NCI-H1048 (cell line): ENCODE measurements at places on chromosomes 3 and 15.

DNA sequence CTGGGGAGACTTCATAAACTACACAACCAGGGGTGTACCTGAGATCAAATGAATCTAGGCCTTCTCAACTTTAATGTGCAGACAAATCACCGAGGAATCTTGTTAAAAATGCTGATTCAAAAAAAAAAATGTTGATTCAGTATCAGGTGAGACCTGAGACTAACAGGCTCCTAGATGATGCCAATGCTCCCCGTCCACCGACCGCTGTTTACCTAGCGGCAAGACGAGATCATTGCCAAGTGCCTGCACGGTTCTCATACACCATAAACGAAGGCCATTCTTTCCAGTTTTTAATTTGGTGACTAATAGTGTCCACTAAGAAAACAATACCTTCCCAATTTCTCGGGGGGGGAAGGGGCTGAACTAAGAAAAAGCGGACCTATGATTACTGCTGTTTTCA is 2.5 kb upstream of the FSIP1 start:
- no peak for DNase-seq

DNA sequence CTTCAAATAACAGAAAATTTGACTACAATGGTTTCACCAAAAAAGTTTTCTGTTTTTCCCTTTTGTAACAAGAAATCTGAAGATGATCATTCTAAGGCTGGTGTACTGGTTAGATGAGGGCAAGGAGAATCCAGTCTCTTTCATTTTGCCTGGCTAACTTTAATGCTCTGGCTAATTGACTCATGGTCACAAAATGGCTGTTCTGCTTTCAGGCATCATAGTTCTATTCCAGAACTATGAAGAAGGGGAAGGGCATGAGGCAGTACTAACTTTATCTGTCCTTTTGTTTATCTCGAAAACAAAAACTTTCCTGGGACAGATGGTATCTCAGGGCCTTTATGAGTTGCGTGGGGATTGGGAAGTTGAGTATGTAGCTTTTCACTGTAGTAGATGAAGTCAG is 50.4 kb downstream of the SLC25A26 start:
- no peak for DNase-seq

- DNase-seq: no peak
These were observed 52.8 kb downstream of the SEMA5B start for GRCh38 chr3:122974764-122975162.

DNA sequence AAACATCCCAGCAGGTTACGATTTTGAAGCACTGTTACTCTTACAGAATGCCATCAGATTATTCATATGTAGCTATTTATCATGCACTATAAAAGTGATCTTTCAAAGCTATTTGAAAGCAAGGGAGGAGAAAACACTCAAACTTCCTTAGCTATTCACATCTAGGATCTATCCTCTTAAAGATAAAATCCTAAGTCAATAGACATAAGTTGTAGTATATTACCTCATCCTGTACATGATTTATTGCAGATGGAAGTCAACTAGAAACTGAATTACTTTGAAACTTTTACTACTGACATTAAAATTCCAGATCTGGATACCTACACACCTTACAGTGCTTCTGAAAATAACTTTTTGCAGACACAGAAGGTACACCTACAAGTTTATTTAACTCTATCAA is 197.2 kb downstream of the MEIS2 start:
- DNase-seq: no peak

GRCh38 chr15:56468401-56468800 is 3.5 kb upstream of the MNS1 start:
- DNase-seq: no peak

GRCh38 chr3:149667576-149667975 is 9.8 kb upstream of the WWTR1 start:
- no peak for DNase-seq

GRCh38 chr3:99499235-99500158 is 138.9 kb upstream of the COL8A1 start:
- no peak for DNase-seq

DNA sequence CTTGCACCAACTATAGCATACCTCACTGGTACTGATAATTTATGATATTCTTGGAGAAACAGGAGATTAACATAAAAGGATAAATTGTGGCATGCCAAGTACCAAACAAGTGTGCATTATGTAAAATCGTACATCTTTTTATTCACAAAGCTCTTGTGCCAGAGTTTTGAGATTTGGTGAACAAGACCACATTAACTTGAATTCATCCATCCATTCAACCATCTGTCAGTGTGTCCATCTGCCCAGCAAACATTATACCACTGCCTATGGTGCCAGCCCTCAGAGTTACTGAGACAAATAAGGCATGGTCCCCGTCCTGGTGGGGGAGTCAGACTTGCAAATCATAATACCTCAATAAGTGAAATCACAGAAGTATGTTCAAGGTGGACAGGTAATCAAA is 17.0 kb upstream of the NEO1 start:
- DNase-seq: no peak

- no peak for DNase-seq
These were observed 66.8 kb downstream of the CPN2 start for GRCh38 chr3:194284351-194284750.

- no peak for DNase-seq
These were observed 600.9 kb downstream of the SI start for GRCh38 chr3:164477403-164477802.

- DNase-seq: no peak
These were observed 70.9 kb downstream of the GMPS start for GRCh38 chr3:155941354-155941753.

DNA sequence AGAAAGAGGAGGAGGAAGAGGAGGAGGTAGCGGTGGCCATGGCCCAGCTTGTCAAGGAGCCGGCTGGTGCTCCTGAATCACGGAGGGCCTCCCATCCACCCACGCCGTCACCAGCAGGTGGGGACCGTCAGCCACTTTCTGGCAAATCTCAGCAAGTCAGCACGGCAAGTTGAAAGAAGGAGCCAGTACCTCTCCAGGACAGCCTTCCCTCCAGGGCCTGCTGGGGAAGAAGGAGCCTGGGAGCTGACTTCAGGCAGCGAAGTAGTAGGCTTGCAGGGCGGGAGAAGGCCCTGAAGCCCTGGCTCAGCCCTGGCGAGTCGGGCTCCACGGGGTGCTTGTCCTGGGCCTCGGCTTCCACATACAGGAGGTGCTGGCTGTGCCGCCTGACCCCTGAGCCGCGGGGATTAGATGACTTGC is 99.2 kb upstream of the TRPM1 start:
- no peak for DNase-seq

DNA sequence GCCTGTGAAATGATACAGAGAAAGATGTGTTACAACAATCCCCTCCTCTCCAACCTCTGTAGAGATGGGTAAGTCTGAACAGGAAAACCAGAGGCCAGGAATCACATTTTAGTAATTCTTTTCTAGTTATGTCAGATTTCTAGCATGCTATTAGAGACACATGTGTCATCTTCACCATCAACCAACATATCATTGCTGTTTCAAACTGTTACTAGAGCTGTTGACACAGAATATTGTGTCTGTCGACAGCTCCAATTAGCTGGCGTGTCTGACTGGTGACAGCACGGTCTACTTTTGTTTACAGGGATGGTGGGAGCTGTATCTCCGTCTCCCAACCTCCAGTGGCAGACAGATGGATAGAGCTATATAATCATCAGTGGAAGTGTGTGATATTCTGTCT is 393.2 kb downstream of the SOX2 start:
- DNase-seq: no peak

- no peak for DNase-seq
These were observed 15.2 kb downstream of the PHLDB2 start for GRCh38 chr3:111874177-111874820.

GRCh38 chr3:77197408-77197807 is 157.5 kb downstream of the ROBO2 start:
- DNase-seq: no peak

GRCh38 chr3:98900265-98901118 is 1.0 kb downstream of the DCBLD2 start:
- no peak for DNase-seq

- DNase-seq: no peak
These were observed 11.2 kb downstream of the ALDH1A3 start for GRCh38 chr15:100890850-100891249.

GRCh38 chr15:50767332-50767861 is 1.9 kb upstream of the SPPL2A start:
- no peak for DNase-seq

- DNase-seq: no peak
These were observed 104.4 kb downstream of the THSD4 start for GRCh38 chr15:71219645-71220044.

- no peak for DNase-seq
These were observed 10.4 kb upstream of the SEC13 start for GRCh38 chr3:10331320-10331719.

GRCh38 chr3:125379483-125379882 is 4.4 kb upstream of the ZNF148 start:
- no peak for DNase-seq

DNA sequence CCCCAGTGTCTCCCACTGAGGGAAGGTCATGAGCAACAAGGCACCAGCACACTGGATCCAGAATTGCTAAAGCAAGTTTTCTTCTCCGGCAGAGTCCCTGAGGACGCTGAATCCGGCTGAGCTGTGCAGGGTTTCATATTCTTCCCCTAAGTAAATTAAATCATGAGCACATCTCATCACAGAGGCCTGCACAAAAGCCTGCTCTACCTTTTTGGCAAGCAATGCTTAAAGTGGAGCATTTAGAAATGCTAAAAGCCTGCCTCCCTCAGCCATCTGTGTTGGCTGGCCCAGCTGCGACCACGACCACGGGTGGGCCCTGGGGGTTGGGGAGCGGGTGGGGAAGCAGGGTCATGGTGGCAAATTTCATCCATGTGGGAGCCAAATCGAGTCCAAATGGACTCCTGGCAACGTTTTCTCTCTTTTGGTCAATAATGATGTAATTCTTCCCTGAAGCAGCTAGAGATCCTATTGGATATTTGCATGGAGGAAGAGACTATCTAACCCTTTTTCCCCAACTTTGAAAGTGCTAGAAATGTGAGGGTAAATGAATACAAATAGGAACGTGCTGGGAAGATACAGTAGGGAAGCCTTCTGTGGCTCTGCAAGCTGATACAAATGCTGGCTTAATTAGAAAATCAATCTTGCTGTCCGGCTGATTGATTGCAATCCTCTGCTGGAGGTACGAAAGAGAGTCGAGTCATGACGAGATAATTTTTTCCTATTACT is 532.8 kb upstream of the TBL1XR1 start:
- DNase-seq: no peak

DNA sequence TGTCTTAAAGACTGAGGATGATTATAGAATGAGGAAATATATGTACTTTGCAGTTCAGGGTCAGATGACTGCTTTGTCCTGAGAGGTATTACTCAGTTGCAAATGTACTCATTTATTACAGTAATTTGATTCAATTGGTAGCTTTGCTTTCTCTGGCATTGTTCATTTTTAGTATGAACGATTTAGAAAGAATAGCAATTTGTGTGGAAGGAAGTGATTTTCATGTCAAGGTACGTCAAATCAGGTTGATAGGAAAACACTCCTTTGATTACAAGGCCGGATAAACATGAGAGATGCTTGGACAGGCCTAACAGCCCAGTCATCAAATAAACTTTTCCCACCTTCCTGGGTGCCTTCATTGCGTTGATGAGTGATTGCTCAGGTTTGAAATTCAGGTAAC is 53.8 kb downstream of the UNC13C start:
- DNase-seq: no peak

GRCh38 chr3:194777729-194778128 is 92.0 kb downstream of the FAM43A start:
- no peak for DNase-seq

GRCh38 chr3:164094546-164094945 is 983.8 kb downstream of the SI start:
- DNase-seq: no peak

DNA sequence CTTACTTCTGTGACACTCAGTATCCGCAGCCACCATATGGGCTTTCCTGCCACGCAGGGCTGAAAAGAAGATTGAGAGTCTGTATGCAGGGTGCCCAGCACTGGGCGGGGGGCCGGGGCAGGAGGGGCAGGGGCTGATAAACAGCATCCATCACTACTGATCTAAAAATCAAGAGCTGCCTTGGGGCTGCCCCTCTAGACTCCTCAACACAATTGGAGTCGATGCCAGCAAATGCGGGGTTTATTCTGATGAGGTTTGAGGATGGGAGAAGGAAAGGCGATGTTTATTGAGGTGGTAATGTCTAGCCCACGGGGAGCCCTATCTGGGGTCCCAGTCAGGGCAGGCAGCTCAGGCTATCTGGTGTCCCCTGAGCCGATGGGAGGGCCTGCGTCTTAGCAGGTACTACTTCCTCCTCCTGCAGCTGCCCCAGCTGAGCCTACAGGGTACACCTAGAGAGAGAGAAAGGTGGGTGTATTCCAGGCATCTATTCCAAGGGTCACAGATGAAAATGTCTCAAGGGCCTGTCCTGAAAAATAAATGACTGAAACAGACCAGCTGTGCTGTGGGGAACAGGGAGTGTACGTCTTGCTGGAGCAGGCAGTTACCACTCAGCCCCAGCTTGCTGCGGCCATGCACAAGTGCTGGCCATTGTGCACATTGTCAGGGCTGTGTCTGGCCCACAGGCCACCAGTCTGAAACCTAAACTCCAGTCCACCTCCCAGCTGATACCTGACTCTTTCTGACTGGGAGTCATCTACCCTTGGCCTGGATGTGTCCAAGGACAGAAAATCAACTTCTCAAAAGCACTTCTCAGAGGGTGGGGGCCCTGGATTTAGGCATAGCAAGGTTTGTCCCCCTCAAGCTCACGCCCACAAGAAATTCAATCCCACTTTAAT is 19.5 kb downstream of the ISG20 start:
- DNase-seq: no peak

GRCh38 chr3:188439080-188439479 is 285.1 kb downstream of the LPP start:
- DNase-seq: no peak

- DNase-seq: peak; percentile 7
These were observed 309.6 kb downstream of the TUSC7 start for GRCh38 chr3:117019082-117019713.

- DNase-seq: no peak
These were observed 277.1 kb downstream of the SUCLG2 start for GRCh38 chr3:67377299-67377698.

- DNase-seq: no peak
These were observed 32.6 kb downstream of the APBA2 start for GRCh38 chr15:28918141-28918983.

GRCh38 chr3:194496217-194496919 is 9.6 kb upstream of the ATP13A3 start:
- DNase-seq: no peak
